HepG2 (cell line): ENCODE measurements at places on chromosomes 4 and X. TPM values are rescaled to one million over a fixed set of nuclear protein-coding genes. Genes with fewer than 3 reads are reported as not detected.

Gene CSAG3
- polyA plus RNA-seq = not detected in 2 replicates

Gene CT47B1
- polyA plus RNA-seq = not detected in 2 replicates

Gene BEX5
- polyA plus RNA-seq = not detected in 2 replicates

Gene TCP11X2
- polyA plus RNA-seq = not detected in 2 replicates

Gene SMIM10L2A
- polyA plus RNA-seq = not detected in 2 replicates

Gene USP26
- polyA plus RNA-seq = not detected in 2 replicates

Gene S100G
- polyA plus RNA-seq = not detected in 2 replicates

Gene EMCN
- polyA plus RNA-seq = not detected in 2 replicates

Gene DUX4
- polyA plus RNA-seq = not detected in 2 replicates

Gene PAGE1
- polyA plus RNA-seq = 0.12 and 0.45 TPM in 2 replicates

Gene P2RY10
- not detected in 2 replicates for polyA plus RNA-seq

Gene FAM149A
- polyA plus RNA-seq = not detected in 2 replicates

Gene SMC1A
- polyA plus RNA-seq = 9.2 and 9.4 TPM in 2 replicates

Gene EPGN
- not detected in 2 replicates for polyA plus RNA-seq

Gene SMIM14
- 20.1 and 28.1 TPM in 2 replicates for polyA plus RNA-seq

Gene TBX22
- not detected in 2 replicates for polyA plus RNA-seq

Gene WAS
- 0.11 and 0.18 TPM in 2 replicates for polyA plus RNA-seq

Gene L1CAM
- 2.0 and 5.0 TPM in 2 replicates for polyA plus RNA-seq

Gene FAM156A
- polyA plus RNA-seq = 53.8 and 57.9 TPM in 2 replicates

Gene PABPC4L
- not detected in 2 replicates for polyA plus RNA-seq

Gene PCDH10
- not detected in 2 replicates for polyA plus RNA-seq

Gene RAB40AL
- polyA plus RNA-seq = 0.08 and 0.44 TPM in 2 replicates

Gene PTTG2
- not detected in 2 replicates for polyA plus RNA-seq

Gene RTL3
- not detected in 2 replicates for polyA plus RNA-seq

Gene CHRDL1
- not detected in 2 replicates for polyA plus RNA-seq

Gene SPOCK3
- polyA plus RNA-seq = not detected in 2 replicates

Gene SORCS2
- 0.82 and 2.6 TPM in 2 replicates for polyA plus RNA-seq

Gene ANOS1
- 0.03 TPM in 1 of 2 replicates, not detected in the other for polyA plus RNA-seq

Gene TMSB15A
- polyA plus RNA-seq = not detected in 2 replicates

Gene CSAG2
- polyA plus RNA-seq = not detected in 2 replicates

Gene HSFX2
- polyA plus RNA-seq = 0.30 TPM in 1 of 2 replicates, not detected in the other

Gene NDNF
- polyA plus RNA-seq = not detected in 2 replicates

Gene GAB1
- polyA plus RNA-seq = 6.8 and 8.7 TPM in 2 replicates

Gene C4orf36
- polyA plus RNA-seq = 0.25 and 0.63 TPM in 2 replicates

Gene GATA1
- 0.05 TPM in 1 of 2 replicates, not detected in the other for polyA plus RNA-seq

Gene SPANXB1
- polyA plus RNA-seq = not detected in 2 replicates

Gene FRMD7
- 0.04 TPM in 1 of 2 replicates, not detected in the other for polyA plus RNA-seq

Gene CPEB2
- polyA plus RNA-seq = 1.7 and 2.0 TPM in 2 replicates

Gene GYPE
- polyA plus RNA-seq = not detected in 2 replicates

Gene NXF2B
- not detected in 2 replicates for polyA plus RNA-seq

Gene AR
- polyA plus RNA-seq = not detected in 2 replicates
